Cerebellar nuclear complex (tissue), 1 donor: ENCODE measurements at places on chromosomes 16 and 17.

DNA sequence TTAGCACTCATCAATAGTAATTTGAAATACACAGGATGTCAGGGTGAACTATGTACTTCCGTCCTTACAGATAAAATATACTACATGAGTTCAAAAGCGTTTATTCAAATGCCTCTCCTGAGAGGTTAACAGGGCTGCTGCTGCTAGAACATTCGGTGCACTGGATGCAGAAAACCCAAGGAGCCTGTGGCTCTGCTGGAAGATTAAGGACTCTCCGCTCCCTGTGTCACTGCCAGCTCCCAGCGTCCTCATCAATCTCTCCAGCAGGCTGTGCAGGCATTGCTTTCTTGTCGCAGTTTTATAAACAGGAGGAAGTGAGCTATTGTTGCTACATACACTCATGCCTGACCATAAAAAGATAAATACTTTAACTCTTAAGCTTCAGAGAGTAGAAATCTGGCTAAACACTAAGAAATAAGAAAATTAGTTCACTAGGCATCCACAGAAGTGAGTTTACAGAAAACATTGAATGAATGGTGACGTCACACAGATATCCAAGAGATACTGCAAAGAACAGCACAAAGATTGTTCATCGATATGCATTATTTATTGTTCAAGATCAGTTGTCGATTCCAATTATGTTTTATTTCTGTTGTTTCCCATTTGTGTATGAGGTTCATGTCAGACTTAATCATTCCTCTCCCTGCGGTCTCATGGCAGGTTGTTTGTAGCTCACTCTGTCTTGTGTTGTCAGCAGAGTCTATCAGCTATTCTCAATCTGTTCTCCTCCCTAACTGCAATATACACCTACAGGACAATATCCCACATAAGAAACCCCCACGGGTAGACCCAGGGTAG is 127.9 kb upstream of the MON1B start:
- no peak for DNase-seq

- DNase-seq: no peak
Measured at GRCh38 chr17:71217769-71218168, 903.1 kb upstream of the SOX9 start.

DNA sequence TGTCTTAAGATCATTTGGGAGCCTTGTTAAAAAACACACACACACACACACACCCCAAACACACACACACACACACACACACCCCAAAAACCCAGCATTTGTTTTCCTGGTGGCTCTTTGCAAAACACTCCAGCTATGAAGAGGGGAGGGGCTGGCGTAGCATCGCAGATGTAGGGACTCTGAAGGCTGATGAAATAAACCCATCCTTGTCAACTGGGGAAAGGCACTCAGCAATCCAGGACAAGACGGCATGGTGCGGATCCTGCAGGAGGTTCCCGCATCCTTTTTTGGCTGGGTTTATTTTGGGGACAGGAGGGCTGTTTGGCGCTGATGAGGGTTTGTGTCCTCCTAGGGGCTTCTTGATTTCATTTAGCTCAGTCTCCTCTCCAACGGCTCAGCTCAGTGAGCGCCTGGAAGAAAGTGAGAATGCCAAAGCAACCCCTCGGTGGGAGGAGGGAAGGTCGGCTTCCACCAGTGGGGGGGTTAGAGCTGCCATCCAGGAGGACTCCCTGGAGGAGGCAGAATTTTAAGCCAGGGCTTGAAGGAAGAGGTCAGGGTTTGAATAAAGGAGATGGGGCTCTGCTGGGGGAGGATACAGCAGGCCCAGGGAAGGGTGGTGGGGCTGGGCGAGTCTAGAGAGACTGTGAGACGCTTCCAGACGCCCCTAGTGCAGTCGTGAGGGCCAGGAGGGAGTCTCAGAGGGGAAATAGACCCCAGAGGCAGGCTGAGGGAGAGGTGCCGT is 12.4 kb upstream of the GSE1 start:
- DNase-seq: no peak

- DNase-seq: no peak
Measured at GRCh38 chr17:3885271-3885670, 7.6 kb downstream of the CAMKK1 start.

GRCh38 chr16:50400312-50400966 is 31.7 kb upstream of the BRD7 start:
- no peak for DNase-seq

GRCh38 chr16:69084289-69084688 is 21.2 kb upstream of the HAS3 start:
- no peak for DNase-seq

DNA sequence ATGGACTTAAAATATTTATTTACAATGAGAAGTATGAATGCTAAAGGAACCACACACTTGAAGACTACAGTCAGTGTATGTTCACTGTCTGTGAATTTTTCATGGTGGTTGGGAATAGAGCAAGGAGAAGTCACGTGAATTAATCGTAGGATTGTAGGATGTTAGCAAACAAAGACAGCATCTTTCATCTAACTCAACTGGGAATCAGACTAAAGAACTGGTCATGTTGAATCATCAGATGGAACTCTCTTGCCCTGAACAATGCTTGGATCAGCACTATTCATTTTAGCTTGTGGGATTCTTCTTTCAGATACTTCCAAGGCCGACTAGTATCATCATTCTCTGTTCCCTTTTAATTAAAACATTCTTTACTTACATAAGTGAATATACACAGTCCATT is 18.1 kb downstream of the KCNJ2 start:
- no peak for DNase-seq

- no peak for DNase-seq
Measured at GRCh38 chr16:2061023-2061422, 13.2 kb downstream of the TSC2 start.
